Cardiac muscle cell (in vitro differentiated cells and primary cell): ENCODE measurements at places on chromosomes 5 and 9.

- no peak overlapping the region for H3K4me3 ChIP-seq
- H3K36me3 ChIP-seq, result no peaks in the 10 kb centered on the region
- H3K4me1 ChIP-seq, result peaks cover 10% of the 10 kb centered on the region
- no peak overlapping the region for H3K27ac ChIP-seq
- H3K27me3 ChIP-seq, result no peaks in the 10 kb centered on the region
Observed at GRCh38 chr9:92527832-92528521, 7.8 kb downstream of the ECM2 start.

- DNase-seq, result peak; percentile 62
- no peak overlapping the region for H3K4me3 ChIP-seq
- no peaks in the 10 kb centered on the region for H3K36me3 ChIP-seq
- no peak overlapping the region for H3K27ac ChIP-seq
Observed at GRCh38 chr5:165457859-165458481, 1952.6 kb downstream of the MAT2B start.

- H3K4me1 ChIP-seq, result no peaks in the 10 kb centered on the region
- no peak overlapping the region for H3K27ac ChIP-seq
- peak; percentile 3 for DNase-seq
- H3K27me3 ChIP-seq, result no peaks in the 10 kb centered on the region
- H3K4me3 ChIP-seq, result no peak overlapping the region
- no peaks in the 10 kb centered on the region for H3K36me3 ChIP-seq
Observed at GRCh38 chr9:91567642-91568274, 144.1 kb upstream of the NFIL3 start.

DNA sequence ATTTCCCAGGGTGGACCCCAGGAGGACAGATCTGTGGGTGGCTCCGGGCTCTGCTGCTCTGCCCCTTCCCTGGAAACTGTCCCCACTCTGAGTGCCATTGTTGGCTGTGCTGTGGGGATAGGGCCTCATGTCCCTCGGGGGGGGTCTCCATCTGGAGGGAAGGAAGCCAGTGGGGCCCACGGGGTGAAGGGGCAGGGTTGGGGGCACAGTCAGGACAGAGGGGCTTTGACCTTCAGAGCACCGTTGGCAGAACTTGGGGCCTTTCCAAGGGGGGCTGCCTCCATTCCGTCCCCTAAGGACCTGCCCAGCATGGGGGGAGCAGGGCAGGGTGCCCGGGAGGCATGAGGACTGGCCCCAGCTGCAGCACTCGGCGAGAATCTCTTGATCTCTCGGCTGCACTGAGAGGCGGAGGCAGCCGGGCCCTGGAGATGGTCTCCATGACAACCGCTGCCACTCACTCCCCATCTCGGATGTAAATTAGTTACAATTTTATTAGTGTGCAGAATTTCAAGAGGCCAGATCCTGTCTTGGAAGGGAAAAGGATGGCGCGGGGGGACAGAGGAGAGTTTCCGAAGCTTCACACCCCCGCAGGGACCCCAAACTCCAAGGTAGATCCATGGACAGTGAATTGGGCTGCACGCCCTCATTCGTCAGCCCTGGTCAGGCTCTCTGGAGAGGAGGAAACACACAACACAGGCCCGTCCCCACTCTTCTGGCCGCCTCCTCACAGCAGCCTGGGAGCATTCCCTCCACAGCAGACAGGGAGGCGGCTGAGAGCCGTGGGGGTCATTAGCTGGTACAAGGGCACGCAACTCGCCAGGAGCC, 216.2 kb upstream of the IER5L start:
- no peak overlapping the region for H3K4me3 ChIP-seq
- H3K4me1 ChIP-seq, result no peaks in the 10 kb centered on the region
- H3K27me3 ChIP-seq, result peaks cover 2% of the 10 kb centered on the region
- no peaks in the 10 kb centered on the region for H3K36me3 ChIP-seq
